ENCODE measurements at places on chromosomes 5 and 9.
A peak's percentile ranks its signal among the peaks of the same experiment; 100 is the strongest.

- no peak for DNase-seq
Observed at GRCh38 chr5:32020271-32020670, 153.8 kb downstream of the GOLPH3 start.

GRCh38 chr5:178784391-178784790 is 53.9 kb upstream of the ZNF354A start:
- DNase-seq, result no peak

- no peak for DNase-seq
Observed at GRCh38 chr9:108474356-108474755, 381.4 kb downstream of the ACTL7B start.

DNA sequence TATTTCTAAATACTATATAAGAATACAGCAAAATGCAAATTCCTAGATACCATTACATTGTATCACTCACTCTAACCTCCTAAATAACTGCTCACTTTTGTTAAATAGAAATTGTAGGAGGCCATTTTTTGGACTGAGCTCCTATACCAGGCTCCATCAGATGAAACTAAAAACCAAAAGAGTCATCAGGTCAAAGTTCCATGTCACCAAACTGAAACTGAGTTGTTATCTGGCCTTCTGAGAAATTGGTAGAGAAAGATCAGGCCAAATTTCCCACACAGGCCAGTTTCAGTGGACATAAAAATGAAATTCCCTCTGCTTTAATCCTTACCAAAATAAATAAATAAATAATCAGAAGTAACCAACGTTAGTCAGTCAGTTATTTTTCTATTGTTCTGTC is 13.8 kb upstream of the SNX2 start:
- DNase-seq, result no peak

GRCh38 chr5:62333250-62333794 is 27.3 kb downstream of the KIF2A start:
- peak; percentile 28 for DNase-seq

DNA sequence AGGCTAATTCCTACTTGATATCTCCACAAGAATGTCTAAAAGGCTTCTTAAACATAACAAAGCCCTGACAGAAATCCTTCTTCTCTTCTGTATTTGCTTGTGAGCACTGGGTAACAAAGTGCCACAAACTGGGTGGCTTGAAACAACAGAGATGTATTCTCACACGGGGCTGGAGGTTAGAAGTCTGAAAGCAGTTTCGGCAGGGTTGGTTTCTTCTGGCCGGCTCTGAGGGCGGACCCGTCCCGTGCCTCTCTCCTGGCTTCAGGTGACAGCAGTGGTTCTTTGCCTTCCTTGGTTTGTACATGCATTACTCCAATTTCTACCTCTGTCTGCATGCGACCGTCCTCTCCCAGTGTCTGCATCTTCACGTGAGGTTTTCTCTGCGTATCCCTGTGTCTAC is 14.0 kb upstream of the TRAF1 start:
- DNase-seq, result no peak

DNA sequence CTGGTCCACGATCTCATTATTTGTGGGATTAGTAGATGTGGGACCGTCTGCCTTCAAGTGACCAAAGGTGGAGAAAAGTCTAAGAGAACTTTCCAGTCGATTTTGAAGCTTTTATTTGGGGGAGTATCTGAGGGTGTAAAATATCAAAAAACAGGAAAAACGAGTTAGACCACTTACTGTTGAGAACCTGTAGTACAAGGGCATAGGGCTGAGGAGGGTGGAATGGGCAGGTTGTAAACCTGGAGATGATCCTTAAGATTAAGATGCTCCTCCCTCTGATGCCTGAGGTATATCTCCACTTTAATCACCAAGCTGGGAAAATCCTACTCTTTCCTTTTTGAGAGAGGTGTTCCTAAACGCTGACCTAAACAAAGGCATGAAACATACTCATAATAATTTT is 32.0 kb upstream of the GTF2H2C start:
- no peak for DNase-seq

DNA sequence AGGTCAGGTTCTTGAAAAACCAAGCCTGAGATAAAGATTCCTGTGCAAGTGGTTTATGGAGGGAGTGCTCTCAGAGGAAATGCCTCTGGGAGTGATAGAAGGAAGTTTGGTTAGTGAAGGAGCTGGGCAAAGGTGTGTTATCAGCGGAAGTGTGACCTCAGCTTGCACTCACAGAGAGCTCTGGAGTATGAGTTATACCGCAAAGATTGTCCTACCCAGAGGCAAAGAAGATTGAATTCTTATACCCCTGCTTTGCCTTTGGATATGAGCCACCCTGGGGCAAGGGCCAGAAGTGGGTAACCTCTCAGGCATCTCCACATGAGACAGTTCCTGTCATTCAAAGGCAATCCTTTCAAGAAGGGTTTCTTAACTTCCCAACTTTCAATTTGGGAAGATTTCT is 145.6 kb downstream of the MUSK start:
- no peak for DNase-seq

DNA sequence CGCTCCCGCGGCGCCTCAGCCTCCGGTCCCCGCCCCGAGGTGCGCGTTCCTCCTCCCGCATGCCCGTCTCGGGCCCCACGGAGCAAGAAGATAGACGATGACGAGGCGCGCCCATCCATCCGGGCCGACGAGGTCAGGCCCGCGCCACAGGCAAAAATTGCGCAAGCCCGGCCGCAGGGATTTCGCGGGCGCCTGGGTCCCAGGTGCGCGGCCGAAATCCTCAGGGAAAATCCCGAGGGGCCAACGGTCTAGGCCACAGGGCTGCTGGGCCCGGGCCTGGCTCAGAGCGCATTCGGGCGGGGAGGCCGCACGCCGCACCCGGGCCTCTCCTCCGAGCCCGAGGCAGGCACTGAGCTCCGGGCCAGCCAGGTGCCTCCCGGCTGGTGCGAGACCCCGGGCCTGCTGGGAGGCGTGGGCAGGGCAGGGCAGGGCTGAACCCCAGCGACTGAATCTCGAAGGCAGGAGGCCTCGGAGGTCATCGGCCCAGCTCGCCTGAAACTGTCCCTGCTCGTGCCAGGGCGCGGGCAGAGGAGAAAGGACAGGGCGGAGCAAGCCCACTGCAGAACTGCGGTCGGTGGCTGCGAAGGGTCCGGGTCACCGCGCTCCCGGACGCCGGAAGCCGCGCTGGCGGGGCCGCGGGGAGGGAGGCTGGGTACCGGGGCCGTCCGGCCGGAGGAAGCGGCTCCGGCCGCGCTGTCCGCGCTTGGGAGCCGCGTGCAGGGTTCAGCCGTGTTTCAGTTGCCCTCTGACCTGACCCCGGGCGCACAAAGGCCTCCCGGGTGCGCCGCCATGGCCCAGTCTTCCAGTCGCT is 66.8 kb downstream of the FOXD1 start:
- DNase-seq, result no peak

DNA sequence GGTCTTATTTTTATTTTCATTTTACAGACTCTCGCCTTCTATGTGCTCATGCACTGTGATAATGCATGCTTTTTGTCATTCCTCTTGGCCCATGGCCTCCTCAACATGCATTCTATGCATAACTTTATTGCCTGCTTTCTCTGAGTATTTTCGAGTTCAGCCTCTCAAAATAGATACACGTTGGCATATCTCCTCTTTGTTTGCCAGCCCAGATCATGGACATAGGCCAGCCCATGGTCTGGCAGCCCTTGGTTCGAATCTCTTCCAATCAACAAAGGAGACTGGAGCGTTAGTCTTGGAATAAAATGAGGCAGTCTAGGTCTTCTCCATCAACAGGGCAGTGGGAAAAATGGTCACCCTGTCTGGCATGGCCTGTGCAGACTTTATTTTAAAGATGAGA is 279.5 kb upstream of the ADAMTS16 start:
- no peak for DNase-seq

GRCh38 chr5:572398-573019 is 39.6 kb upstream of the CEP72 start:
- no peak for DNase-seq

GRCh38 chr5:147554261-147554817 is 44.5 kb upstream of the DPYSL3 start:
- no peak for DNase-seq

DNA sequence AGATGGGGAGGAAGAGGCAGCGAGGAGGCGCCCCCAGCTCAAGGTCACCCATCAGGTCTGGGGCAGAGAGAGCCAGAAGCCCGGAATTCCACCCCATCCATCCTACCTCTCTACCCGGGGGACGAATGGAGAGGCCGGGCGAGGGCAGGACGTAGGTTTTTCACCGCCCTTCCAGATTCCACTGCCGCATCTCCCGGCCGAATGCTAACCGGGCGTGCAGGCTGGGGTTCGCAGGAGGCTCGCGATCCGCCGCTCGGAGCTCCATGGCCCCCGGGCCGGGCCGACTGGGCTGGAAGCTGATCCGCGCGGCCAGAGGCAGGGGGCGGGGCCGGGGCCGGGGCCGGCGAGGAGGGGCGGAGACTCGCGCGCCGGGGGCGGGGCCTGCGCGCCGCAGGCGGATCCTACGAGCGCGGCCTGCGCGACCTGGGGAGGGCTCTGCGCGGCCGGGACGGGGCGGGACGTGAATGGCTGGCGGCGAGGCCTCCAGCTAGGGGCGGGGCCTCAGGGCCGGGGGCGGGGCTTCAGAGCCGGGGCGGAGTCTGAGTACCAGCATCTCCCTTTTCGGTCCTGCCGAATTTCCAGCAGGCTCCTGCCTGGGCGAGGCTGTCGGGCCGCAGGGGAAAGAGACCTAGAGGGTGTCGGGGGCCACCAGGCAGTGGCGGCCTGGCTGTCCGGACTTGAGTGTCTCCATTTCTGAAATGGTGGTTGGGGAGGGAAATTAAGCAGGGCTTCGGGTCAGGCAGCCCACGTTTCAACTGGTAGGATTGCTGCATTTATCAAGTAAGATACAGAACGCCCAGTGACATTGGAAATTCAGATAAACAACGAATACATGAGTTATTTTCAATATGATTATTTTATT is at the start of gene ST6GALNAC4:
Gene ST6GALNAC4, minus strand, starts transcription at position 322 of the 862 bp plus-strand sequence. CDS start 622 bp downstream, outside the sequence.
- peak; percentile 95 for DNase-seq

DNA sequence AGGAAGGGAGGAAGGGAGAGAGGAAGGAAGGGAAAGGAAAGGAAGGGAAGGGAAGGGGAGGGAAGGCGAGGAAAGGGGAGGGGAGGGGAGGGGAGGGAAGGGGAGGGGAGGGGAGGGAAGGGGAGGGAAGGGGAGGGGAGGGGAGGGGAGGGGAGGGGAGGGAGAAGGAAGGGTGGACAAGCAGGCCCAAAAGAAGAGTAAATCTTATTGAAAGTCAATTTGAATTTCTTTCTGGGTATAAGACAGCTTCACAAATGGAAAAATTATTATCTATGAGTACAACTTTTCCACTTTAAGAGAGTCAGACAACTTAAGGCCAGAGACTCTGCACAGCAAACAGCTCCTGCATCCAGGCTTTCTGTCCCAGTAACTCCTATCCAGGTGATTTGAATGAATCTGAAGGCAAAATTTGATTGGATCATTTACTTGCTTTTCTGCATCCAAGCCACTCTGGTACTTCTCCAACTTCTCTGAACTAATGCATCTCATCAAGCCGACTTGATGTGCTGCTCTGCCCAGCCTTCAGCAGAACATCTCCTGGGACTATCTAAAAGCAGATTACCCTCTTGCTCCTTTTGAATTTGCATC is 363.4 kb upstream of the KIF2A start:
- DNase-seq, result no peak

DNA sequence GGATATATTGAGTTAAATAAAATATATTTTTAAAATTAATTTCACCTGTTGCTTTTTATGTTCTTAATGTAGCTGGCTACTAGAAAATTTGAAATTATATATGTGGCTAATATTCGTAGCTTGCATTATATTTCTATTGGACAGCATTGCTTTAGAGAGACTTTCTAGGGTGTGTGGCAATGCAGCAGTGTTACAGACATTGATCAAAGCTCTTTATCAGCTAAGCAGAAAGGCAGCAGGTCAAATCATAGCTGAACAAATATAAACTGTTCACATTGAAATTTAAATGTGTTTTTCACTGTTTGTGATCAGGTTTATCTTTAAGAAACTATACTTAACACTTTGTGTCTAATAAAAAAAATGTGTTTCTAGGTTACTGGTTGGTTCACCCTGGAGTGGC is 52.6 kb downstream of the ITGA2 start:
- DNase-seq, result no peak

- no peak for DNase-seq
Observed at GRCh38 chr9:128225770-128226411, 22.7 kb downstream of the DNM1 start.

DNA sequence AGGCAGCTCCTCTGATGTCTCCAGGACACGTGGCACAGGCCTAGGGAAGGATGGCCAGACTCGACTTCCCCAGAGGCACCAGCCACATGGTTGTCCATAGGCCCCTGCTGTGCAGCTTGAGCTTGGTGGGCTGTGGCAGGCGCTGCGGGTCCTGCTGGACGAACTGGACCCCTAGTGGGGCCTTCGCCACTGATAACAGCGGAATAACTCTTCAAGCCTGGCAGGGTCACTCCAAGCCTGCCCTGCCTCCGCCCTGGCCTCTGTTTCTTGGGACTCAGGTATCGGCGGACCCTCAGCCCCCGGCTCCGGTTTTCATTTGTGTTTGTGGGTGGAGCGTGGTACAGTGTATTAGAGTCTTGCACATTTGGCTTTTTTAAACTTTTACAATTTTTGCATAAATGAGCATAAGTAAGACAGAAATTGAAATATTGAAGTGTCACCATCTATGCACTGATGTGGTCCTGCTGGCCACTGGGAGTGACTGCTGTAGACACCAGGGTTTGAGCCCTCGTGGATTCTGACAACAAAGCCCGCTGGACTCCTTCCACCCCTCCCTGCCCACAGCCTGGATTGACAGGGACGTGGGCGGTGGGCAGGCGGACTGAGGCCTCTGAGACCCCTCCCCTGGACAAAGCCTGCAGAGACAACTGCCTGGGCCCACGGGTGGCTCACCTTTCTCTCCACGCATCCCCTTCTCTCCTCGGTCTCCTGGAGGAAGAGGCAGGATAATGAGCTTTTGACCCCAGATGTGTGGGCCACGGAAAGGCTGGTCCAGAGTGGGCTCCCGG is 3.8 kb downstream of the FCN1 start:
- no peak for DNase-seq

DNA sequence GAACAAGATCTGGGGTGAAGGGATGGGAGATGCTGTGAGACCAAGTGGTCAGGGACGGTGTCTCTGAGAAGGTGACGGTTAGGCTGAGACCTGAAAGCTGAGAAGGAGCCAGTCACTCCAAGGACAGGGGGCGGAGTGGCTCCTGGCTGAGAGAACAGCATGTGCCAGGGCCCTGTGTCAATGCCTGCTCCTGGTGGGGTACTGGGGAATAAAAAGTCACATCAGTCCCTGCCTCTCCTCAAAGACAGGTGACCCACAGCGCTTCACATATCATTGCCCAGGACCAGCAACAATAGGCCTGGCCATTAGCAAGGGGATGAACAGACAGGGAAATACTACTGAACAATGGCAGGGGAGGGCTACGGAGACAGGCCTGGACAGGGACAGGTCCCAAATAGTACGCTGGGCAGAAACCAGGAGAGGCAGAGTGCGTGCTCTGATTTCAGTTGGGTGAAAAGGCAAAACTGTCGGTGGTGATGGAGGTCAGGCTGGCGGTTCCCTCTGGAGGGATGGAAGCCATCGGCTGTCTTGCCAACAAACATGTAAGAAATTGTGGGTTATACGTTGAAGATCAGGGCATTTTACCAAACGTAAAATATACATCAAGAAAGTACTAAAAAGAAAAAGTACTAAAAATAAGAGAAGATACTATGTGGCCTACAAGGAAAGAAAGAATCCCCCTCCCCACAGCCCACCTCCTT is 64.3 kb downstream of the C9orf50 start:
- no peak for DNase-seq

GRCh38 chr9:137680444-137681358 is 61.9 kb downstream of the EHMT1 start:
- no peak for DNase-seq

- no peak for DNase-seq
Observed at GRCh38 chr9:93387791-93388190, 63.7 kb upstream of the FAM120A start.

GRCh38 chr5:142466195-142466971 is 141.6 kb upstream of the SPRY4 start:
- DNase-seq, result no peak

Measured in hematopoietic multipotent progenitor cell treated with erythropoietin and hydrocortisone succinate and interleukin-3 and kit ligand, for 15 days (in vitro differentiated cells).